Eye (tissue), 1 donor: ENCODE measurements at places on chromosomes 5 and 9.
A peak's percentile ranks its signal among the peaks of the same experiment; 100 is the strongest.

DNA sequence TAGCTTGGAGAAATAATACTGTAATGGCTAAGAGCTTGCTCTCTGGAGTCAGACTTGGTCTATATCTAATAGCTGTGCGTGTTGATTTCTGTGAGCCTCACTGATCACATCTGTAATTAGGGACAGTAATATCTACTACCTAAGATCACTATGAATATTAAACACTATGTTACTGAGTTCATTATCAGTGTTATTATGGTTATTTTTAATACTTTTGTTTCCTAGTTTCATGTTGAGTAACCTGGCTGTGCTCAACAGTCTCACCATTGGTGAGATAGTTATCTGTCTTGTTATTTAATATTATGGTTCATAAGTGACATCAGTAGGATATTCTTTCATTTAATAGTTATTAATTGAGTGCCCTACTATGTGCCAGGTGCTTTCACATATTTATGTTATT, 22.4 kb upstream of the CAVIN4 start:
- DNase-seq: no peak

DNA sequence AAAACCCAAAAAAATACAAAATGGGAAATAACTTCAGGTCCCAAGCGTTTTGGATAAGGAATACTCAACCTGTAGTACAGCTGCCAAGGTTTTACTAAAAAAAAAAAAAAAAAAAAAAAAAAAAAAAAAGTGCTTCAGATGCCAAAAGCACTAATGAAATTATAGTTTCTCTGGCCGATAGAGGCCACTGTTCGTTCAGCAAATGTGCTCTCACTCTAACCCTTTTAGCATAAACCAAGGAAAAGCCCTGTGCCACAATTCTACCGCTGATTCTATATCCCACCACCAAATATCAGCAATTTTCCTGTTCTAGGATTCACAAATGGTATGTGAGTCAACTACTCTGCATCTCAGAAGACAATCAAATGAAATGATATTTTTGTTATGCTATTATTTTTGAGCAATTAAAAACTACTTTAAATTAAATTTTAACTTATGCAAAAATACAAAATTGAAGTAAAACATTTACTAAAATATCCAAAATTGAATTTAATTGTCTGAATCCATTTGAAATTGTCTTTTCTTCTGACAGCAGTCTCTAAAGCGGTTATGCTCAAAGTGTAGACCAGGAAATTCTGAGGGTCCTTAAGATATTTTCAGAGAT, 79.8 kb downstream of the RICTOR start:
- DNase-seq: peak; percentile 69

- no peak for DNase-seq
Observed at GRCh38 chr5:146039420-146039819, 66.0 kb downstream of the PLAC8L1 start.

DNA sequence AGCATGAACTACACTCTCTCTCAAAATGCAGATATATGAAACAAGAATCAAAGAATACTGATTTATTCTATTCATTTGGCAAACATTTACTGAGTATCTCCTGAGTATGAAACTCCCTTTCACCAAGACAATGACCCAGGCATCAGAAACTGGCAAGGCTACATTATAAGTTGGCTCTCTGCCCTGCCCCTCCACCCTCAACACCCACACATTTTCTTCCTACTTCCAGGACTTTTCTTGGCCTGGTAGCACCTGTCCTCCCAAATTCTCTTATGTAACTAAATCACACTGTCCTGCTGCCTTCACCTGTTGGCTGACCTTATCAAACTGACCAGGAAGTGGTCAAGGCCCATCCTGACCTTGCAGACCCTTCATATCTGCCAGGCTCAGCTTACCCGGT, 3.5 kb downstream of the RASEF start:
- no peak for DNase-seq

- DNase-seq: no peak
Observed at GRCh38 chr9:75041041-75041440, 12.9 kb upstream of the CARNMT1 start.

GRCh38 chr9:8261737-8262136, 462.2 kb upstream of the DMAC1 start:
- DNase-seq: no peak

GRCh38 chr9:18478501-18479361, 4.8 kb downstream of the ADAMTSL1 start:
- peak; percentile 58 for DNase-seq

GRCh38 chr5:159833088-159833487, 83.2 kb upstream of the ADRA1B start:
- no peak for DNase-seq

DNA sequence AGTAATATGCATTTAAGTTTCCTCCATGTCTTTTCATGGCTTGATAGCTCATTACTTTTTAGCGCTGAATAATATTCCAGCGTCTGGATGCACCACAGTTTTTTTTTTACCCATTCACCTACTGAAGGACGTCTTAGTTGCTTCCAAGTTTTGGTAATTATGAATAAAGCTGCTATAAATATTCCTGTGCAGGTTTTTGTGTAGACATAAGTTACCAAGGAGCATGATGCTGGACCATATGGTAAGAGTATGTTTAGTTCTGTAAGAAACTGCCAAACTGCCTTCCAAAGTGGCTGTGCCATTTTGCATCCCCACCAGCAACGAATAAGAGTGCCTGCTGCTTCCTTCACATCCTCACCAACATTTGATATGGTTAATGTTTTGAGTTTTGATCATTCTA, 195.6 kb downstream of the PIK3R1 start:
- no peak for DNase-seq

GRCh38 chr5:7515284-7515914, 119.5 kb downstream of the ADCY2 start:
- DNase-seq: no peak

DNA sequence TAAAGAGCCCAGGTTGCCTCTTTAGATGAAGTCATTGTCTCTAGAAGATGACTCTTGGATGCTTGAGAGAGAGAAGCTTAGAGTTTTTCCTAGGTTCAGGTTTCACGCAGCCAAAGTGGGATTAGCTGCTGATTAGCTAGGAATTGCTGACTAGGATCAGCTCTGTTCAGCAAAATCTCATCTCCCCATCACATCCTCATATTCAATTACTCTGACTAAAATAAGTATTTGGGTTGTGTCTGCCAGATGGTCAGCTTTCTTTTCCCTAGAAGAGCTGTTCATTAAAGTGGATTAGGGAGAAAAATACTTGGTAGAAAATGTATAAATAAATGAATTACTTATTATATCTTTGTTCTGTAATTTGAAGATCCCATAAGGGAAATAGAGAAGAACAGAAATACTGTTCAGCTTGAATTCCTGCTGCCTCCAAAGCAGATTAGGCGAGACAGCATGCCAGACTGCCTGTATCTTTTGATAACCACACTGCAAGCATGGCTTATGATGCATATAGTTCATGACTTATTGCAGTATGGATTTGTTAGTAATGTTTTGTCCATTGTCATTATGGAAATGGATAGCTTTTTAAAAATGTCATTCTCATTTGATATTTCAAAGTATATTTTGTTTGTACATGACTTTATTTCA, 184.8 kb upstream of the CD180 start:
- peak; percentile 76 for DNase-seq

DNA sequence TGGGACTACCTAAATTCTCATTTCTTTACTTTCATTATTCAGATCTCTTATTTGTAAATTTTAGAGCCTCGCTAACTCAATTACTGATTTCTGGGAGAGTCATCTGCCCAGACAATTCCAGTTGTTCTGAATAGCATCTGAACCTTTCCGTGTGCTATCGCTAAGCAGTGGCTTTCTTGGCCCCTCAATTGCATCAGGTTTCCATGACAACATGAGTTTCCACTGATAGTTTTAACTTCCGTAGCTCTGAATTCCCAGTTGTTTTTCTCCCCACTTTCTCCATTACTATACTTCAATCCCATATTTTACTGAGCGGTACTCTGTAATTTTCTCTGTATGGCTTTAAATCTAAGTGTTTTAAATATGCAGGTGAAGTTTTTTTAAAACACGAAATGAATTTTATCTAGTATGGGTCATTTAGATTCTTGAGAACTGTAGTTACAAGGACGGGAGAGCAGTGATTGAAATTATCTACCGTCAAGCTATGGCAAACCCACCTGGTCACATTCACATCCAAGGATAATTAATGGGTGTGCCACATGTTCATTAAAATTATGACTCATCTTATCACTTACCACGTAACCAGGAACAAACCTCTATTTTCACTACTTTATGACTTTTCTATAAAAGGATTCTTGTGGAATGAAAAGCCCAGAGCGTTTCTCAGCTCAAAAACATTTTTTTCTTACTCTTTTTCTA, 223.5 kb upstream of the PCSK5 start:
- DNase-seq: no peak

- no peak for DNase-seq
Observed at GRCh38 chr5:166909926-166910325, 1381.5 kb upstream of the WWC1 start.

DNA sequence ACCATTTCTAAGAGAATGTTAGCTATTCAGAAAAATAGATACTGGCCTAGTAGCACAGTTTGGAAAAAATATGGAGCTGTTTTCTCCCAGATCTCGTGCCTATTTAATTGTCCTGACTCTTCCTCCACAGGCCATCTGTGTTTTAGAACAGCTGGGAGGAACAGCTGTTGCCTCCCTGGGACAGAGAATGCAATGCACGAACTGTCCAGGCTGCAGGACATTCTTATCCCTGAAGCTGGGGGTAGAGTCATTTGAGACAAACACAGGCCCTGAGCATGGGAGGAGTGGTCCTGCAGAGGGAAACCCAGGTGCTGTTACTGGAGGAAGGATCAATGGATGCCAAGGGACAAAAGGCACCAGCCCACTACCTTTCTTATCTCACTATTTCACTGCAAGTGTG, 20.9 kb upstream of the SPARC start:
- peak; percentile 49 for DNase-seq

DNA sequence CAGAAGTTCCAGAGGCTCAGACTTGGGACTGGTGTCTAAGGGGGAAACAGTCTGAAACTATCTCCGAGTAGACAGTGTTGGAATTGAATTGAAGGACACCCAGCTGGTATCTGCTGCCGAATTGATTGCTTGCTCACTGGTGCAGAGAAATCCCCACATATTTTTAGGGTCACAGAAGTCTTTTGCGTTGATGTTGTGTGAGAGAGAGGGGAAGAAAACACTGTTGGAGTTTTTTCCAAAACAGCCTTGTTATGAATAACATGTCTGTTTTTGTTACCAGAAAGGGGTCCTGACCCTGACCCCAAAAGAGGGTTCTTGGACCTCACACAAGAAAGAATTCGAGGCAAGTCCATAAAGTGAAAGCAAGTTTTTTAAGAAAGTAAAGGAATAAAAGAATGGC, 81.3 kb downstream of the ALDH7A1 start:
- no peak for DNase-seq

- DNase-seq: no peak
Observed at GRCh38 chr5:157269761-157270272, 3.9 kb downstream of the CYFIP2 start.

DNA sequence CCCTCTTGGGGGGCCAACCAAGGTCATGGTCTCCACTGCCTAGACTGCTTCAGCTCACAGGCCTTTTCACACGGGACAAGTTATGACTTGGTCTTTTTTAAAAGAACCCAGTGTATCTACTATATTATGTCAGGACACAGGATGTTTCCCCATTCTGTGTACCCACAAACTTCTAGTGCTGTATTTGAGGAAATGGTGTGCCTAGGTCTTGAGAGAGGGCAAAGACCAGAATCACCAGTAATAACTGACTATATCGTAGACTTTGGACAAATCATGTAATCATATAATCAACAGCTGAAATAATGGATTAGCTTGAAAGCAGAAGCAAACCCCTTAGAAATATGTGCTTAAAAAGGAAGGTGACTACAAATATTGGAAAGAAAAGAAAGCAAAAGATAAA, 133.3 kb downstream of the ARL15 start:
- no peak for DNase-seq

GRCh38 chr9:77601476-77602099, 46.5 kb downstream of the GNA14 start:
- DNase-seq: no peak

- DNase-seq: peak; percentile 61
Observed at GRCh38 chr5:71937921-71938698, 169.2 kb upstream of the MAP1B start.

DNA sequence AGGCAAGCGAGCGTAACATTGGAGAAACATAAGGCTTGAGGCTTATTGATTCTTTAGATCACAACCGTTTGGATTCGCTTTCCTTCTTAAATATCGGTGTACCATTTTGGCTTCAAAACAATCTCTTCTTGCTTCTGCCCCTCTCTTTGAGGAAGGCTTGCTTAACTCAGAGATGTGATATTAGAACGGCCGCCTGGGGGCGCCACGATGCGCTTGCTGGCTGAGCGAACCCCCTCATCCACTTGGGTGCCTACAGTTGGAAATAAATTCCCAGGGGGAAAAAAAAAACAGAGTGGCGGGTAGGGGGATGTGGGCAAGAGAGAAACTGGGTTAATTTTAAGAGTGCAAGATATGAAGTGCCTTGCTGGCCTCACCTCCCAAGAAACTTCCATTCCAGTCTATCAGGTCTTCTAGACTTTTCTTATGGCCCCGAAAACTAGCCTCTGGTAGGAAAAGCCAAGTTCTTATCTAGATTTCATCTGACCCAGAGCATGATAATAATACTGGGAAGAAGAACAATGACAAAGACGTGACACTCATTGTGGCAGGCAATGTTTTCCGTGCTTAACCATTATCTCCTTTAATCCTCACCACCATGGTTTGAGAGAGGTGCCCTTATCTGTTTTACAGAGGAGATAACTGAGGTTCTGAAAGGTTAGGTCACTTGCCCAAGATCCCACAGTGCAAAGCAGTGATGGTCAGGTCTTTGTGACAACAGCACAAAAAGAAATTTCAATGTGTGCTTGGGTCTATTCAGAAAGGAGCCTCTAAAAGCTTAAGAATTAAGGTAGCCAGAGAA, 115.8 kb downstream of the DPYSL3 start:
- DNase-seq: no peak

GRCh38 chr5:95471942-95472341, 80.8 kb downstream of the FAM81B start:
- DNase-seq: no peak

DNA sequence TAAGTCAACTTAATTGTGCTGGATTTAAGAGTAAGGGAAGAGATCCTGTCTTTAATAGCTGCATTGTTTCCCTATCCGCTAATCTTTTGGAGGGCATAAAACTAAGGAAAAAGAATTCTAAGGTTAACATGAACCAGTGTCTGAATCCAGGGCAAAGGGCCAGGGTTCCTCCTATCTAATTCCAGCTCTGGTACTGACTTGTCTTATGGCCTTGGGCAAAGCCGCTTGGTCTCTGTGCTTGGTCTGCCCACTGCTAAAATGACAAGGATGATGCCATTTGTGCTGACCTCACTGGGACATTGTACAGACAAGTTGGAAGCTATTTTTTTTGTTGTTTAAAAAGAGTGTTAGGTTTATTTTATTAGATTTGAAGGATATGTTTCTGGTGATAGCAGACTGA, 334.7 kb upstream of the PIK3R1 start:
- no peak for DNase-seq

- DNase-seq: no peak
Observed at GRCh38 chr5:57650360-57651069, 167.9 kb upstream of the ACTBL2 start.

DNA sequence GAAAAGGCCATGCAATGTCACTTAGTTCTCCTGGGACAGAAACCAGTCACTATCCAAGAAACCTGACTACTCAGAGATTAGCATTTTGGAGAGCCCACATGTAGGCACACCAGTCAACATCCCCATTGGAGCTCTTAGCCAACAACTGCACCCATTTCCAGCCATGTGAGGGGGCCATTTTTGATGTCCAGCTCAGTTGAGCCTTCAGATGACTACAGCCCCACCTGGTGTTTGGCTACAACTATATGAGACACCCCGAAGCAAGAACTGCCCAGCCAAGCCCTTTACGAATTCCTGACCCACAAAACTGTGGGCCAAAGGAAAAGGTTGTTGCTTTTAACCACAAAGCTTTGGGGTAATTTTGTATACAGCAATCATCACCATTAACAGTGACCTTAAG, 300.1 kb downstream of the ASTN2 start:
- DNase-seq: no peak
